ENCODE measurements at places on chromosomes 1 and 21.

DNA sequence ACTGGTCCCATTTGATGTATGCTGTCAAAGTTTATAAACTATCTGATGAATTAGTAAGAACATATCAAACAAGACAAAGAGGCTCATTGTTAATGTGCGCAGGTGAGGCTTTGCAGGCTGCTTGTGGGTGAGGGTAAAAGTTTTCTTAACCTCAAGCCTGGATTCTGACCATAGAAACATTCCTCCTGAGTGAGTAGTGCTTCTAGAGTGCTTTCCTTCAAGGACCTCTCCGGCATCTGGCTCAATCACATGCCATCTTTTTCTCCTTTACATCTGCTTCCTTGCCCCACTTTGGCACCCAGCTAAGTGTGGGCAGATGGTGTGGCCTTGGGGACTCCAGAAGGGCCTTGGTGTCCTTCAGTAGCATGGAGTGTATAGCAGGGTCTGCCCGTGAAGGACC is 104.0 kb downstream of the ROR1 start:
- ATAC-seq, result no peak

GRCh38 chr1:180236698-180237509 is 6.8 kb downstream of the LHX4 start:
- no peak for ATAC-seq

GRCh38 chr1:224203243-224204016 is 20.4 kb downstream of the DEGS1 start:
- ATAC-seq, result no peak

DNA sequence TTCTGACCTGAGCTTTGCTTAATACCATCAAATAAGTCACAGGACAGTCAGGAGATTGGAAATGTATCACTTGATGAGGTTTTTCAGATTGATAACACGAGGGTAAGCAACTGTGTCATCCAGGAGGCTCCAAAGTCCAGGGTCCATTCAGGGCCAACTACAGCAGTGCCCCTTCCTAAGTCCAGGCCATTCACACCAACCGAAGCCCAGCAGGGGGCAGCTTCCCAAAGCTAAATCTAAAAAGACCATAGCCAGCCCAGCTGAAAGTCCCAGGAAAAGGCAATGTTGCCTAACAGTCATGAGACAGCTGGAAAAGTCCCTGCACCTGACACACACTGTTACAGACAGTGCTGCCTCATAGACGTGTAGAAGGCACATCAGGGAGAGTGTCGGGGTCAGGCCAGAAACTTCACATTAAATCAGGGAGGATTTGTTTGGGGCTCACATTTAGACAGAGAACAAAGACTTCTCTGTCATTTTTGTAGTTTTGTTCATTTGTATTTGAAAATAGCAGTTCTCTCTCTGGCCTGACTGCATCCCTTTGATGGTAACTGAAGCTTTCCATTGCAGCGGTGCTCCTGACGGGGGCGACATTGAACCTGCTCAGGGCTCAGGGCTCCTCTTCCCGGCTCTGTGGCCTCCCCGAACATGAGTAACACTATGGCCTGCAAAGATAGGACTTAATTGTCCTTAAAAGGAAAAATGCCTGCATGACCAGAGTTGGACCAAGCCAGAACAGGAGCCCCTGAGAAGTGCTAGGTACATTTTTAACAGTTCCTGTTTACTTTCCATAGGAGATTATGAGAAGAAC is 200.4 kb downstream of the NRIP1 start:
- peak; percentile 46 for ATAC-seq

- no peak for ATAC-seq
These were observed 30.0 kb downstream of the WLS start for GRCh38 chr1:68202239-68202832.

DNA sequence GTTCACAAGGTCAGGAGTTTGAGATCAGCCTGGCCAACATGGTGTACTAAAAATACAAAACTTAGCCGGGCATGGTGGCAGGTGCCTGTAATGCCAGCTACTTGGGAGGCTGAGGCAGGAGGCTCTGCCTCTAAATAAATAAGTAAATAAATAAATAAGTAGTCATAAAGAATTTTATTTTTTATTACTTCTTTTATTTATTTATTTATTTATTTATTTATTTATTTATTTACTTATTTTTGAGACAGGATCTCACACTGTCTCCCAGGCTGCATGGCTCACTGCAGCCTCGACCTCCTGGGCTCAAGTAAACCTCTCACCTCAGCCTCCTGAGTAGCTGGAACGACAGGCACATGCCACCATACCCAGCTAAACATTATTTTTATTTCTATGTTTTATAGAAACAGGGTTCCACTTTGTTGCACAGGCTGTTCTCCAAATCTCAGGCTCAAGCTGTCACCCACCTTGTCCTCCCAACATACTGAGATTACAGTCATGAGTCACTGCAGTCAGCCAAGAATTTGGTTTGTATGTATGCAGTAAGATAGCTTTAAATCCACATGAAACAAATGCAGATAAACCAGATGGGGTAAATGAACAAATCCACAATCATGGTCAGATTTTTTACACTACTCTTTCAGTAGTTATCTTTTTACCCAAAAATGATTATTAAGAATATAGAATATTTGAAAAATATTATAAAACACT is 523.3 kb upstream of the RGS18 start:
- ATAC-seq, result no peak

- peak; percentile 27 for ATAC-seq
These were observed 3.6 kb upstream of the CYB561D1 start for GRCh38 chr1:109490029-109490933.

DNA sequence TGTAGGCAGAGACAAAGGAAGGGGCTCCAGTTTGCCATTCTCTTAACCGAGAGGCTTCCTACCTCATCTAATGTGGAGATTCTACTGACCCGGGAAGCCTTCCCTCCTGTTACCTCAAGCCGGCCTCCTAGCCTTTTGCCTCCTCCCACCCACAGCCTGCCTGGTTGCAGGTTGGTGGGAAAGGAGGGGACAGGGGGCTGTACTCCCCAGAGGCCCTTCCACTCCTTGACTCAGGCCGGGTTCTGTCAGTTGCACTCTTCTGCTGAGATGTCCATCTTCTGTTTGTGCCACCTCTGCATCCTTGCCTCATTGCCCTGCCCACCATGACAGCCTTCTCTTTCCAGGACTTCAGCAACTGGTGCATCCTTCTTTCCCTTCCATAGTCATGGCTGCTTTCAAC is 98.0 kb upstream of the SLC44A3 start:
- ATAC-seq, result no peak

GRCh38 chr1:151266315-151266714 is 11.8 kb downstream of the PSMD4 start:
- no peak for ATAC-seq

DNA sequence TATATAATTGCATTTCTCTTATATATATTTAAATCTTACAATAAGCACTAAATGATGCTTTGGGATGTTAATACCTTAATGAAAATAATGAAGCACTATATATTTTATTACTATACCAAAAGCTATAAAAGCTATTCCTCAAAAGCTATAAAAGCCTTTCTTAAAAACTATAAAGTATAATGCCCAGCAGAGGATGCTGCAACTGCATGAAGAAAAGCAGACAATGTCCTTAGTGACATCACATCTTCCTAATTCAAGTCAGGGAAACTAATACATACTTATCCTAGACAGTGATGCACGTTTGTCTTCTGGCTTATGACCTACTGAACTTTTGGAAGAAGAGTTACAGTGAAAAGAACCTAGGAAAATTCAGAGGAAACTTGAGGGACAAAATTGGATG is 13.6 kb upstream of the C1orf185 start:
- ATAC-seq, result no peak

- ATAC-seq, result no peak
These were observed 194.0 kb downstream of the NPHP4 start for GRCh38 chr1:5798151-5798730.

GRCh38 chr1:207884266-207885029 is 26.5 kb downstream of the CD34 start:
- no peak for ATAC-seq

- no peak for ATAC-seq
These were observed 30.1 kb downstream of the CDCA8 start for GRCh38 chr1:37722181-37723071.

DNA sequence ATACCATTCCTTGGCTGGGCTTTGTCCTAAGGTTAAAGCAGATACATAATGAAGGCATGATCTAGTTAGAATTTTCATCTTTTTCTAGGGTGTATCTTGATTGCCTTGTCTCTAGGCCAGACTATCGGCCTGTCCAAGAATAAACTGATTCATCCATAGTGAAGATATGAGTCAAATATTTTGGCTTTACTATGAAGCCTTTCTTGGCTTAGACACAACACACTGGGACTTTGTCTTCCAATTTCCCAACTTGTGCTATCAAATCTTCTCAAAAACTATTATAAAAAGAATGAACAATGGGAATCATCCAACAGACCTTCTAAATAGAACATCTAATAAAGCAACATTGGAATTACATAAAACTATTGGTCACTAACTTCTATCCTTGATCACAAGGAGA is 64.8 kb downstream of the WARS2 start:
- no peak for ATAC-seq

DNA sequence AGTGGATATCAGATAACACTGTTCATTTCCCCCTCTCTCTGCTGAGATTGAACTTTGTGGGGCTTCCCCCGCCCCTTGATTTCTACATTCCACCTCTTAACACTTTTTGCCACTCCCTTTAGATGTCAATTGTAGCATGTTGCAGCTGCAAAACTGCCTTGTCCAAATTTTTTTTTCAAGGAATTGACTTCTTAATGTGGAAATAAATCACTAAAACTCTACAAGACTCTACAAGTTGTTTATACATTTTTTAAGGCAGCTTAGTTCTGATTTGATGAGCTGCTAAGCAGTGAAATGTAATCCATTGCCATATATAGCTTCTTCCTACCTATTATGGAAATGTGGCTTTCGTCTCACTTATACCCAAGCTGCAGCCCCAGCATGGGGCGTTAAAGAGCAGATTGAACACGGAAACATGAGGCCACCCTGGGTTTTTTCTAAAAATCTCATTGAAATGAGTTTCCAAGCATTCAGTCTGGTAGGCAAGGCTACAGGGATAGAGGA is 132.2 kb downstream of the SYT2 start:
- no peak for ATAC-seq

GRCh38 chr1:198686069-198686728 is 47.4 kb downstream of the PTPRC start:
- no peak for ATAC-seq

- ATAC-seq, result no peak
These were observed 41.3 kb upstream of the TRIM45 start for GRCh38 chr1:117162816-117163215.

- peak; percentile 83 for ATAC-seq
These were observed 581 bp downstream of the SSU72 start for GRCh38 chr1:1573843-1574720.

DNA sequence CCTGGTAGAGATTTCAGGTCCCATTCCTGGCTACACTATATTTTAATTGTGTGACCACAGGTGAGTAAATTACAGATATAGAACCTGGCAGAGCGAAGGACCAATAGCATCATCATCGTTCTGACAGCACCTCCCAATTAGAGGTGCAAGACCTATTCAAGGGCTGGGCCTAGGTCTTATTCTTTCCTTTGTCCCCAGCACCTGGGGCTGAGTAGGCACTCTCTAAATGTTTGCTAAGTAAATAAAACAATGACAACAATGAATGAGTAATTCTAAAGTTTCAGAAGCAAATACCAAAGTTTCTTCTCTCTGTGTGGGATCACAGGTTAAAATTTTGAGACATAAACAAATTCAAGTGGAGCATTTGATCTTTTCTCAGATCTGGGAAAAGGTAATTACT is 32.7 kb downstream of the BEND5 start:
- ATAC-seq, result no peak

DNA sequence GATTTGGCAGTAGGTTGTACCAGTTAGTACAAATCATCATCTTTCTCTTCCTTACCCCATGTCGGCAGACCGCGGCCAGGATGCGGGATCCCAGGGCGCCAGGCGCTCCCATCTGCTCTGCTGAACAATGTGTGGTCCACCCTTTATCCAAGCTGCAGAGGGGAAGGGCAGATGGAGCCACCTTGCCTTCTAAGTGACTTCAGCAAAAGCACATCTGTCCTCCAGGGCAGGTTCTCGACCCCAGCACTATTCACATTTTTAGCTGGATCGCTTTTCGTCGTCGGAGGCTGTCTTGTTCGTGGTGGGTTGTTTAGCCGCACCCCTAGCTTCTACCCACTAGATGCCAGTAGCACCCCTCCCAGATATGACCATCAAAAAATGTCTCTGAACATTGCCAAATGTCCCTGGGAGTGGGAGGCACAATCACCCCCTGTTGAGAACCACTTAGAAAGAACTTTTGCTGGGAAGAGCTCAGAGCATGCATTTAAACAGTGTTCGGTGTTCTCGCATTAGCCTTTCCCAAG is 58.1 kb upstream of the SIM2 start:
- ATAC-seq, result no peak

GRCh38 chr1:84110629-84111028 is 33.4 kb upstream of the PRKACB start:
- ATAC-seq, result no peak

DNA sequence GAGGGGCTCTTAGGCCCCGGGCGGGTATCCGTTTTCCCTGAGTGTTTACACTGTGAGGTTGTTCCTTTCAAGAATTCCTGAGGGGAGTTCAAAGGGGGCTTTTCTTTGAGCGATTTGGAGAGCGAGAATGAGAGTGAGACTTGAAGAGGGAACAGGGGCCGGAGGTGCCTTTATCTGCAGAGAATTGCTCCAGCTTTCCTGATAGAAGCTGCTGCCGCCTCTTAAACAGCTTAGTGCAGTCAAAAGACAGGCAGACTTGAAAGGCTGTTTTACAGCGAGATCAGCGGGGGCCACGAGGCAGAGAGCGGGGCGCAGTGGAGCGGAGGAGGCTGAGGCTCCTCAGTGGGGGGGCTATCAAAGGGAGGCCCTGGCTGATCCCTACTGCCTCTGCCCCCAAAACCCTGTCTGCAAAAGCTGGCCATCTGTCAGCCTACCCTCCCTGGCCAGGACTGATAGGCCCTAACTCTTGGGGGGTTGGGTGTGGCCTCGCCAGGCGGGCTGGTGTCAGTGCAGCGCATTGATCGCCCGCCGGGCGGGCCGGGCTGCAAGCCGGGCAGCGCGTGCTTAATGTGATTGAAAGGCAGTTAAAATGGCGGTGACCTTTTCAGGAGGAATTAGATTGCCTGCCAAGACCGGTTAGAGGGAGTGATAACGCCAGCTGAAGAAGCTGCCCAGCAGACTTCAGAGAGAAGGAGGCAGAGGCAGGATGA is 36.4 kb downstream of the TMEM53 start:
- ATAC-seq, result no peak

DNA sequence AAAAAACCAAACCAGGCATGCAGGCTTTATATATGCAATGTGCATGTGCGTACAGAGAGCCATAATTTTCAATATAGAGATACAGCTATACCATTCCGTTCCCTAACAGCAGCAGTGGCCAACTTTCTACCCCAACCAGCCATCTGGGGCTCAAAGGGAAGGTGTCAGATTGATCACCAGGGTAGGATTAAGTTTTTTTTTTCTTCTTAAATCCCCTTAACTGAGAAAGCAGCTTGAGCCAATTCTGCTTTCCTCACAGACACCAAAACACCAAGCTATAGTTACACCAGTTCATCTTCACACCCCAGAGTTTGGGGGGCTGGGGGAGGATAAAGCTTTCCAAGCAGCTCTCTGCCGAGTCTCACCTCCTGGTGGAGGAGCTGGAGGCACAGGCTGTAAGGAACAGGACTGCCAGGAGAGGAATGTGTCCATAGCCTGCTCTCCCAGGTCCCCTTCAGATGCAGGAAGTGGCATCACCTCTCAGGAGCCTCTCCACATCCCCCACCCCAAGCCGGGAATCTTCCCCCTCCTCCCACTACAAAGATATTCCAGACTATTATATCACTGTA is 87.9 kb downstream of the SSBP3 start:
- no peak for ATAC-seq
